ENCODE measurements at places on chromosomes 3 and 15.

DNA sequence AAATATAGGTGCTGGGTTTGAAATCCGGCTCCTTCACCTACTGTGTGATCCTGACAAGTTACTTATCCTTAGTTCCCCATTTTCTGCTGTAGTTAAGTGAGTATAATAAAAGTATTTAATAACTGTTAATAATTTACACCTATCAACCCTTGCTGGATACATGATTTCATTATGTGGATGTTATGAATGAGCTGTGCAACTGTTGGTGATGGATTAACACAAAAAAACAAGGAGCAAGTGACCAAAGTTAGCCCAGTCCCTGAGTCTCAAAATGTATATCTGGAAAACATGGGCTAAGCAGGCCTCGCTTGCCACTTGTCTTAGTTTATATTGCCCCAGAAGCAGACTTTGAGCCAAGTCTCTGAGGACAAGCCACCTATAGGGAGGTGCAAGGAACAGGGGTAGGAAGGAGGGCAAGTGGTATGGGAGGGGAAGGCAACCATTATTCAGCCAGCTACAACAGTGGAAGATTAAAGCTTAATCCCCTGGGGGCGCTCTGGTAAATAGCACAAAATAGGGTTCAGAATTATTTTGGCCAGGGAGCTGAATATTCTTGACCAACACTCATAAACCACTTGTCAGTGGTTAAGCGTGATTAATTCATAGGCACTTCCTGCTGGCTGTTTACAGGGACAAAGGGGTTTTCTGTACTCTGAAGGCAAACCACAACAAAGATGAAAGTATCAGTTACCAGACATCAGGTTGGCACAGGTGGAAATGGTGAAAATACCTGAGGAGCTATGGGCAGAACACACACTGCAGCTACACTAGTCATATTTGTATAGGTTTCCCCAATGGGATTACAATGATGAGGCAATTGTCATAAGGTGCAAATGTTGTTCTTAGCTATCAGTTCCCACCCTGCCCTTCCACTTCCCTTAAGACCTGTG is 76.2 kb downstream of the TRIM42 start:
- no peak for DNase-seq

DNA sequence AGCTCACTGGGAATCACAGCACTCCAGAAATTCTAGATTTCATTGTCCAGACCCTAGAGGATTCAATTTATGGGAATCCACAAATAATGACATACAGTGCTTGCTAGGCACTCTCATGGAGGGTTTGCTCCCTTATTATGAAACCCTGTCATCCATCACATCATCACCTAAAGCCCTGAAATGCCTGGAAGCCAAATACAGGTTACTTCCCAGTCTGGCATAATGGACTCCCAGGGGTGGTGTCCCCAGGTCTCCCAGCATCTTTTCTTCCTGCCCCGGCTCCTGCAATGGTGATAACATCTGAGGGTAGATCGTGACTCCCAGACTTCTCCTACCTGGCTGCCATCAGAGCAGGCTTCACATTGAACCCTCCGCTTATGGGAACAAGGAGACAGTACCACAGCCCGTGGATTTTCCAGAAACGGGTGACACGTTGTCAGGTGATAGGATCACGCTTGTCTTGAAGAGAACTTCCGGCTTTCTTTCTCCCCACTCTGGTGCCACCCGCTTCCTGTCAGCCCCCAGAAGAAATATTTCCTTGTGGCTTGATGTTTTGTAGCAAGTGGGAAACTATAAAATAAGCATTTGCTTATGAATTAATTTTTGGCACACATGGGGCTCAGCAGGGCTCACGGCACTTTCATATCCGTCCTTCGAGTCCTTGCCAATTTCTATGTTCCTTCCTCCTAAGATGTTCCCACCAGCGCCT is 238.7 kb upstream of the BHLHE40 start:
- DNase-seq = peak; percentile 61

GRCh38 chr3:60125686-60126085 is 1075.9 kb upstream of the CFAP20DC start:
- no peak for DNase-seq

GRCh38 chr3:111415018-111415417 is 127.0 kb upstream of the CD96 start:
- no peak for DNase-seq

GRCh38 chr3:31624083-31624709 is 91.5 kb downstream of the STT3B start:
- no peak for DNase-seq

- DNase-seq = peak; percentile 62
These were observed 458.1 kb upstream of the NR2F2 start for GRCh38 chr15:95872366-95872771.

DNA sequence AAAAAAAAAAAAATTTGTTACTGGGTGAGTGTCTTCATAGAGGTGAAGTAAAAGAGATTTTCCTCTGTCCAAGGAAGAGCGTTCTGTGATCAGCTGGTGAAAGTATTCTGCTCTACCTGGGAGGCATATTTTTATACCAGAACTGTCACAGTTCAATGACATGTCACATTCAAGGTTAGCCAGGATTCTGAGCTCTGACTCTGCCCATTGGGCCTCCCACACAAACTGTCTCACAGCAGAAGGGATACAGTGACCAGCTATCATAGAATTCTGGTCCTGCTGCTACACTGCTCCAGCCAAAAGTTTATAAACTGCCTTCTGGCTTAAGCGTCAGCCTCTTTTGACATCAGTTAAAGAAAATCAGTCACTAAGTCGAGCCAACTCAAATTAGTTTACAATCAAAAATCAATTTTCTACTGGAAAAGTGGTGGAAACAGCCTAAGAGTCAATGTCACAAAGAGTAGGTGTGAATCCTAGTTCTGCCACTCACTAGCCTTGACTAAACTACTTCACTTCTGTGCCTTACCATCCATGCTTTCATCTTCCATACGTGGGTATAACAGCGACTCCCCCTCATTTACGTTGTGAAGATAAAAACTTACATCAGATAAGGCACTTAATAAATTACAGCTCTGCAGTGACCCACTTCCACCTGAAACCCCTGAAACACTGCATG is 52.7 kb upstream of the DCUN1D1 start:
- no peak for DNase-seq

DNA sequence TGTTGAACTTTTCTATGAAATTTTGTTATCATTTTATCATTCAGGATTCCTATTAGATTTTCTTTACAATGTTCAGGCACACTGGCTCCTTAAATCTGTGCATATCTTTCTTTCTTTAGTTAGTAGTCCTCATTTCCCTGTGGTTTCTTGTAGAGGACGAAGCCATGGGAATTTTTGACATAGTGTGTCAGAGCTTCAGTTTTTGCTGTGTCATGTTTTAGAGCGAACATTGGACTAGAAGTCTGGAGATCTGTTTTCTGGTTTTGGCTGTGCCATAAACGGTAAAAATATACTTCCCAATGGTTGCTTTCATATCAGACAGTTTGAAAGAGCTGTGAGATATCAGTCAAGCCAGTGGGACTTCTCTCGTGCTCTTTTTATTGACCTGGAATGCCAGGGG is 105.2 kb downstream of the CHCHD4 start:
- no peak for DNase-seq
